ENCODE measurements at places on chromosomes 6 and 20.

DNA sequence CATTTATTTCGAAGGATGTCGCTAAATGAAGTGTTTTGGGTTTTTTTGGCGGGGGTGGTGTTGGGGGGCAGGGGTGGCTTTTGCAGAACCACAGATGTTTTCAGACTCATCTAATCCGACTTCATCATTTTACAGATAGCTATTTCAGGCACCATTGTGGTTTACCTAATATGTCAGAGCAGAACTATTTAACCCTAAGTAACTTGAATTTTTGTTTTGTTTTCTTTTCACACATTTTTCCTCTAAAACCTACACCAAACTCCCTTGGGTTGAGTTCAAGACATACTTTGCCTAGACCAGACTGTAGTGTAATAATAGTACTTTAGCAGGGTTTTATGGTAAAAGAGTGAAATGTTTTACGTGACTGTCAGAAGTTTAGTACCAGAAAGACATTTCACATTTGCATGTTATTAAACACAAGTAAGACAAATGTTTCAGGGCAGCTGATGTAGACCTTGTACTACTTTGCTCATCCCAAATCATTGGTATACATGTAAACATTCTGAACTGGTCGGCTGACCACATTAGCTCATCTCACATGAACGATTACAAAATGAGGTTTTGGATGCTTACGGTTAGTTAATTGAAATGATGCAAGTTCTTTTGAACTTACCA, 37.7 kb downstream of the MAP3K4 start:
- DNase-seq: peak; percentile 35

GRCh38 chr6:142414462-142415250, 112.8 kb downstream of the ADGRG6 start:
- DNase-seq: peak; percentile 69

- no peak for DNase-seq
Measured at GRCh38 chr6:40925341-40925740, 113.7 kb downstream of the UNC5CL start.

DNA sequence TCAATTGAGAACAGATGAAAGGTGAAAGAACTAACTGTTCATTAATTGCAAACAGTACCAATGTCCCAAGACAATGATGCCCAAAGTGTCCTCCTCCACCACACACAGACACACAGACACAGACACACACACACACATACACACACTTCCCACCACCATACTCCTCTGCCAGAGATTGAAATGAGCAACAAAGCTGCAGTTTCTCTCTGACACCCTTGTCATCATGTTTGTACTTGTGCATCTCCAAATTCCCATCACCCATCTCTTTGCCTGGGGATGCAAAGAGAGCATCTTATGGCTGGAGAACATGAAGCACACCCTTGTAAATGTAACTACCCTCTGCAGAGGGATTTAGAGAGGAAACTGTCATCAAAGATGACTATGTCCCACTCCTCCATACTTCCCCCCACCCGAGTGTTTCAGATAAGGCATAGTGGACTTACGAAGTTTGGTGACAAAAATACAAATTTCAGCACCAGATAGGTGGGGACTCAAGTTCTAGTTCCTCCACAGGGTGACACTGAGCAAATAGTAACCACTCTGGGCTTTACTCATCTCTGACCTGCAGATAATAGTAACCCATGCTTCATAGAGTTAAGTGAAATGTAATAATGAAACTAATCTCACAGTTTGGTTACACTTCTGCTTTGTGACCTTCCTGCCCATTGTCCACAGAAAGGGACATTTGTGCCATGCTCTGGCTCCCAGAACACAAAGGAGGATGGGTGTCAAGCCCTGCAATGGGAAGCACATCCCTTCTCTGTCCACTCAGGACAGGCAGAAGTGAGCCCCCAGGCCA, 8.7 kb downstream of the MAFB start:
- DNase-seq: no peak

DNA sequence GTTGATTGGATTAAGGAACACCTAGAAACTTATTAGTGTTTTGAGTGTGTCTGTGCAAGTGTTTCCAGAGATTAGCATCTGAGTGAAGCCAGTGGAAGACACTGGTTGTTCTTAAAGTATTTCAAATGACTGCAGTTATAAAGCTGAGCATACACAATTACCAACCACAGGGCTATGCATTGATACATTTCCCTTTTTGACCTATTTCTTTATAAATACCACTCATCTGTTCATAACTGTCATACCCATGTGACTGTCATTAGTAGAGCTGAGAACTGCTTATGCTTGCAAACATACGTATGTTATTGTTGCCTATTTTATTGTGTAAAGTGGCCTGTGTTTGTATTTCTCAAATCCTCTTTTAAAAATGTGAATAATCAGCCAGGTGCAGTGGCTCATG, 15.3 kb upstream of the ZC3H12D start:
- DNase-seq: no peak

- DNase-seq: no peak
Measured at GRCh38 chr6:26470643-26471042, 12.9 kb downstream of the BTN2A1 start.

DNA sequence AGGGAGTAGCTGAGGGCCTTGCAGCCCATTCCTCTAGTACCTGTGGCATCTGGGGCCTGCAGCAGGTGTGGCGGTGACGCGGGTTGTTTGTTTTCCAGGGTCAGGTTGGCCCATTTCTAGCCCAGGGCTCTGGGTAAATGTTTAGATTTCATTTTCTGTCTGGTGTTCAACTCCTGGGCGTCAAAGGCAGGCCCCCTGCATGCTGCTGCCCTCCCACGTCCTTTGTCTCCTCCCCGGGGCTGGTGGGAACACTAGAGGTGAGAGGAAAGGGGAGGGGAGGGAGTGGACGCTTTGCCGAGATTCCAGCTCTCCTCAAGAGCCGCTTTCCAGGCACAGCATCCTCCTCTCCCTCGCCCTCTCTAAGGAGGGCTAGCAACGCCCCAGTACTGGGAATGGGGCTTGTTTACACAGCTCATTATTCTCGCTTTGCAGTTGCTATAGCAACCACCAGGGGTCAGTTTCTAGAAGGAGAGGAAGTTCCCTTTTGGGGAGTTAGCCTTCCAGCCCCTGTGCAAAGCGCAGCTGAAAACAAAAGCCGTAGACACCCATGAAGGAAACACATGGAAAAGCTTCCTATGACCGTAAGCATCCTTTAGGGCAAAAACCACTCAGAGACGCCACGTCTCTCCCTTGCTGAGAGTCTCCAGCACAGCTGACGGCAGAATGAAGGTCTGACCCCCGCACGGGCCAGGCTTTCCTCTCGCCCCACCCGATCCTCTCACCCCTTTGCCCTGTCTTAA, 170.6 kb downstream of the LY86 start:
- peak; percentile 53 for DNase-seq

DNA sequence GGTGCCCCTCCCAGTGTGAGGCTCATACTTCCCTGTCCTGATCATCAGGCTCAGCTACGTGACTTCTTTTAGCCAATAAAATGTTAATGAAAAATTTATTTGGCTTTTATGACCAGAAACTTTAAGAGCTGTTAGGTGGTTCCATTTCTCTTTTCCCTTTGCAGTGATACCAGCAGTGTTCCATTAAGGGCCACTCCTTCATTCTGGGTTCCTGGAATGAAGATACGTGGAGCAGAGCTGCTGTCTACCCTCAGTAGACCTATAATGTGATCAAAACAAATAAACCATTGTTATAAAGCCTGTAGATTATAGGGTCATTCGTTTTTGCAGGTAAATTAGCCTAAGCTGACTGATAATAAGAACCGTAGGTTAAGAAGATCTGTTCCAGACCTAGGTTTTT, 228.0 kb downstream of the ZFAND3 start:
- no peak for DNase-seq

GRCh38 chr20:11993886-11994461, 76.3 kb downstream of the BTBD3 start:
- DNase-seq: no peak

- DNase-seq: no peak
Measured at GRCh38 chr6:33904050-33904746, 100.4 kb upstream of the MLN start.

- no peak for DNase-seq
Measured at GRCh38 chr20:54155736-54156317, 18.0 kb downstream of the CYP24A1 start.

DNA sequence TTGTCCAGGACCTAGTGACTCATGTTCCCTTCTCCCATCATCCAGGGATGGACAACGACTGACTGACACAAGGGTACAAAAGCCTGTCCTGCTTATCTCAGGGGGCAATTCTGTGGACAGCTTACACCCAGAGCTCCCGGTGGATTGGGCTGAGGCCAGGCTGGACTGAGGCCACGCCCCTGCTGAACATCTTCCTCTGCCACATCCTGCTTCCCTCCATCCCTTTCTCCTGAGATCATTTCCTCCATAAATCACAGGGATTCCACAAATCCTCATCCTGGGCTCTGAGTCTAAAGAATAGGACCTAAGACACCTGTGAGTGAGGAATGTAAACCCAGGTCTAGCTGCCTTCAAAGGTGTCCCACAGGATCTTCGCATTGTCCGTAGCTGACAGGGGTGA, 30.4 kb upstream of the RNF24 start:
- DNase-seq: peak; percentile 60

GRCh38 chr6:69162811-69163210, 527.7 kb downstream of the ADGRB3 start:
- no peak for DNase-seq

GRCh38 chr20:17896771-17897369, 71.7 kb downstream of the SNX5 start:
- no peak for DNase-seq

GRCh38 chr6:5681480-5681879, 325.2 kb downstream of the NRN1 start:
- peak; percentile 37 for DNase-seq

GRCh38 chr20:63740070-63740626, 572 bp downstream of the SLC2A4RG start:
- DNase-seq: peak; percentile 14

DNA sequence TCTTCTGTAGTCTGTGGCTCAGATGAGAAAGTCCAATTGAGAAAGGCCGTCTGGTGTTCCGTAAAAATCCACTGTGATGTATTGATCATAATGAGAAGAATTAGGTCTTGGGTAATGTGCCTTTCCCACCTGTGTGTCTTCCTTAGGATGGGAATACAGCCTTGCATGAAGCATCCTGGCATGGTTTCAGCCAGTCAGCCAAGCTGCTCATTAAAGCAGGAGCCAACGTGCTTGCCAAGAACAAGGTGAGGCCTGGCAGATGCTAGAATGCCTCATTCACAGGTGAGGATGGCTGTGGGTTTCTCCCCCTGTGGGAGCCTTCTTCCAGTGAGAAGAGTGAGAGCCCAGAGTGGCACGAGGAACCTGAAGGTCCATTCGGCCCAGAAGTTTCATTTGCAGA, 32.7 kb downstream of the LYRM2 start:
- no peak for DNase-seq

GRCh38 chr20:25580711-25581110, 4.6 kb downstream of the NINL start:
- DNase-seq: peak; percentile 20

GRCh38 chr6:169933251-169933821, 181.9 kb downstream of the ERMARD start:
- DNase-seq: peak; percentile 28

- DNase-seq: no peak
Measured at GRCh38 chr6:6461138-6461537, 127.4 kb upstream of the LY86 start.

DNA sequence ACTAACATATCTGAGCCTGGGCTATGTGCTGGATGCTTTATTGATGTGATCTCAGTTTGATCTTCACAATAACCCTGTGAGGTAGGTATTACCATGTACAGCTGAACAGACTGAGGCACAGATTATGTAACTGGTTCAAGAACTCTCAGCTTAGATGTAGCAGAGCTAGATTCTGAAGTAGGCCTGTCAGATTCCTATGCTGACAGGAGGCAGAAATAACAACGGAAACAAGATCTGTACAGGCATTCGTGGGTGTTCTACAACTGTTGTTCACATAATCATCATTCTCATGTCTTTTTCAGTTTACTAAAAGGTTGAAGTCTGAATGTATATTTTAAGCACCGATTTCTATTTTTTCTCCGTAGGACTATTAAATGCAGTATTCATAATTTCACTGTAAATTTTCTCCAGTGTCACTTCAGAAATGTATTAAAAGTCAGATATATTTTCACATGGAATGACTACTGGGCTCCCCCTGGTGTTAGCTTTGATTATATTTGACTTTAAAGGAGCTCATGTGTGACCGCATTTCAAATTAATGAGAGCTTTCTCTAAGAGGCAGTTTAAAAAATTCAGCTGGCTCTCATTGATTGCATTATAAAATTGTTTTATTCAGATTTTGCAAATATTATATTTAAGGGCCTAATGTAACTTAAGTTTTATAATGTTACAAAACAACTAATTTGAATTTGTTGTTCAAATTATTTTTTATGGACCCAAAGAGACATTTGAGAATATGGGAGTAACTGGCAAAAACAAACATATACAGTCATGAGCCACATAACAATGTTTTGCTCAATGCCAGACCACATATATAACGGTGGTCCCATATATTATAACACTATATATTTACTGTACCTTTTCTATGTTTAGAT, 36.4 kb upstream of the SLC17A4 start:
- peak; percentile 42 for DNase-seq

GRCh38 chr6:121956782-121957181, 442.7 kb upstream of the HSF2 start:
- DNase-seq: no peak

GRCh38 chr20:37518059-37518458, 3.0 kb upstream of the NNAT start:
- no peak for DNase-seq

DNA sequence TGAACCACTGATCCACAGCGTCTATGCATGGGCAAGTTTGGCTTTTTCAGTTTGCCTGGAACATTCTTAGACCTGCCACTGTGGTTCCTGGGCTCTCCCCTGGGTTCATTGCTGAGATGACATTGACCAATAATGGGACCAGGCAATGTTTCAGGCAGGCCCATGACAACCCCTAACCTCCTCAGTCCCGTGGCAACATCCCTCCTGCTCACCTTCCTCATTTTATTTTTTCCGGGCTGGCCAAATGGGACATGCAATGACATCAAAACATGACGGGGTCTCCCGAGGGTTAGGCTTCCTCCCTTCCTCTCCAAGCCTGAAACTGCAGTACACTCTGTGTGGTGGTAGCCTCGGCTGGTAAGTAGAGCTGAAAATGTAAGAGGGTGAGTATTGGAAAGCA, 234.0 kb upstream of the RREB1 start:
- no peak for DNase-seq

DNA sequence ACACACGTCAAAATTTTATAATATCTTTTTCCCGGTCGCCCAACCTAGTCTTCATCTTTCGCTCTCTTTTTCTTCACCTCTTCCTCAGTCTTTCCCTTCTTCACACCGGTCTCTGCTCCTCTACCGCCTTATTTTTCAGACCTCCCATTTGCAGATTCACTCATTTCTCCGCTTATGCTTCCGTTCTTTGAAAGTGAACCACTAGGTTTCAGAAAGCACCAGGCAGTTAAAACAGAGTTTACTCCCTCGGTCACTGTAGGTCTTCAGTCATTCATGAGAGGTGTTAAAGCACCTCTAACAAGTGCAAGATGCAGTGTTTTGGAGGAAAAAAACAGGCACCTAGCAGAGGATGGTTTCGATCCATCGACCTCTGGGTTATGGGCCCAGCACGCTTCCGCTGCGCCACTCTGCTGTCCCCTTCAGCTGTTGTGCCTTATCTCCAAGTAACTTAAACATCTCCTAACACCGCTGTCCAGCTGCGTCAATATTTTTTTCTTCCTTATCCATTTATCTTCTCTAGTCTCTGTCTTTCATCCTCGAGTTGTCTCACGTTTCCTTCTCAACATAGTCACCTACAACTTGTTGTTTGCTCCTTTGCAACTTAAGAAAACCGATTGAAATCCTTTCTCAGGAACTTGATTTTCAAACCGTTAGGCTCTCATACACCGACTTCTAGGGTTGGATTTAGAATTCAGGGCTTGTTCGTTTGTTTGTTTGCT, 119.7 kb upstream of the ZNF184 start:
- DNase-seq: peak; percentile 75

GRCh38 chr6:136303516-136303915, 13.9 kb upstream of the BCLAF1 start:
- DNase-seq: no peak
